ENCODE measurements at places on chromosomes 1 and 21.
A peak's percentile ranks its signal among the peaks of the same experiment; 100 is the strongest.

DNA sequence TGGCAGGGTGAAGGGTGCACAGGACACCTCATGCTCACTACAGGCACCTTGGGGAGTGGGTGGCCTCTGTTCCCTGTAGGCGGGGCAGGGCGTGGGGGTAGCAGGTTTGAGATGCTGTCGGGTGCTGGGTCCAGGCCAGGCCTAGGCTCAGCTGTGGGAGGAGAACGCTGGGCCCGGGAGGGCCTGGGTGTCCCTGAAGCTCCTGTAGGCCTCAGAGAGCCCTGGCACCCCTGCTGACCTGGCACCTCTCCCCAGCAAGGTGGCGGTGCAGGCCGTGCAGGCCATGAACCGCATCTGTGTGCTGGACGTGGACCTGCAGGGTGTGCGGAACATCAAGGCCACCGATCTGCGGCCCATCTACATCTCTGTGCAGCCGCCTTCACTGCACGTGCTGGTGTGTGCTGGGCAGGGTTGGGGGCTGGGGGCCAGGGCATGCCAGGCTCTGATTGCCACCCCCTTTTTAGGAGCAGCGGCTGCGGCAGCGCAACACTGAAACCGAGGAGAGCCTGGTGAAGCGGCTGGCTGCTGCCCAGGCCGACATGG is 2.5 kb upstream of the GJC2 start:
- DNase-seq: no peak

DNA sequence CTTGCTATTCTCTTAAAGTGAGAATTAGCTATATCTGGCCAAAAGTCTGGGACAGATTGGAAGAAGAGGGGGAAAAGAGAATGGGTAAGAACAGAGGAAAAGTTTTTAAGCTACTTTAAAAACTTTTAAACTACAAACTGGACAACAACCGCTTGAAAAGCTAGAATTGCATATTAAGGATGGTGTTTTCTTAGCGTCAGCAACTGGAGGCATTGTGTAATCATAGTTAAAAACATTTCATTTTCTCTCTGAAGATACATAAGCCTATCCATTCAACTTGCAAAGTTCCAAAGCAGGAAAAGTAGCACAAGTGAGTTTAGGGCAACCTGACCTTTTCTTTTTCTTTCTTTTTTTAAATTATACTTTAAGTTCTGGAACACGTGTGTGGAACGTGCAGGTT is 10.9 kb downstream of the PBX1 start:
- DNase-seq: no peak

- no peak for DNase-seq
These were observed 45.1 kb downstream of the LUZP1 start for GRCh38 chr1:23123528-23123927.

- no peak for DNase-seq
These were observed 2112.9 kb downstream of the NCAM2 start for GRCh38 chr21:23111070-23111600.

DNA sequence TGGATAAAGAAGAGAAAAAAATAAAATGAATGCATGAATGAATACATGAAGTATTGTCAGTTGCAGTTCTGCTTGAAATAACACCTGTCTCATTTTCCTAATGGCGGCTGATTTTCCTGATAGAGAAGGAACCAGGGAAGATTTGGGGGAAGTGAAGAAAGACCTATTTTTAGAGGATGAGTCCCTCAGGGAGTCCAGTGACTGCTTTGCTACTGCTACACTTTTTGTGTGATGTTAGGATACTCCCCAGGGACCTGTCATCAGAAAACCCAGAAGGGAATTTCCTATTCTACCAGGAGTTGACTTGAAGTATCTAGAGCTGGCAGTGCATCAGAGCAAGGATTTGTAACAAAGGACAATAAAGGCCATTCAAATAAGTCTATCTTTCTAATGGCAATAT is 114.8 kb downstream of the MAB21L3 start:
- no peak for DNase-seq

DNA sequence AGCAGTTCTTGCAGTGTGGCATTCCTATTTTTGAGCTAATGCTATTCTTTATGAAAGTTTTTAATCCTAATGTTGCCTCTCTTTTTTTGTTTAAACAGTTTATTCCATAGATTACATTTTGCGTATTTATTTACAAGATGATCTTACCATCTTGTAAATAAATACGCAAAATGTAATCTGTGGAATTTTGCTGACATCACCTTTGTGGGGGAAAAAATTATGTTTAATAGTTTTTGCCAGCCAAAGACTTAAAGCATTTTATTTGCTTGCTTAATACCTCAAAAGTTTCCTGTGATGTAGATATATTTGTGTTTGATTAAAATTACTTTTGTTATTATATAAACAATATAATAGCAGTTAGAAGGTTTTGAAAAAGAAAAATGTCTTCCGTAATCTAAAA is 15.3 kb downstream of the CDC7 start:
- DNase-seq: no peak

DNA sequence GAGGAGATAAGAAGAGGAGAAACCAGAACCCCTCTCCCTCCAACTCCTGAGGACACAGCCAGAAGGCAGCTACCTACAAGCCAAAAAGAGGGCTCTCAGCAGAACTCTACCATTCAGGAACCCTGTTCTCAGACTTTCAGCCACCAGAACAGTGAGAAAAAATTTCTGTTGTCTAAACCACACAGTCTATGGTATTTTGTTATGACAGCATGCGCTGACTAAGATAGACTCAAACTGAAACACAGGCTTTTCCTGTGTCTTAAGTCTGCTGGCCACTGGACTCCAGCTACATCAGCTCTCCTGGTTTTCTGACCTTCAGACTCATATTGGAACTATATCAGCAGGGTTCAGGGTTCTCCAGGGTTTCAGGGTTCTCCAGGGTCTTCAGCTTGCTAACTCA is 126.5 kb upstream of the TNFSF4 start:
- peak; percentile 61 for DNase-seq

DNA sequence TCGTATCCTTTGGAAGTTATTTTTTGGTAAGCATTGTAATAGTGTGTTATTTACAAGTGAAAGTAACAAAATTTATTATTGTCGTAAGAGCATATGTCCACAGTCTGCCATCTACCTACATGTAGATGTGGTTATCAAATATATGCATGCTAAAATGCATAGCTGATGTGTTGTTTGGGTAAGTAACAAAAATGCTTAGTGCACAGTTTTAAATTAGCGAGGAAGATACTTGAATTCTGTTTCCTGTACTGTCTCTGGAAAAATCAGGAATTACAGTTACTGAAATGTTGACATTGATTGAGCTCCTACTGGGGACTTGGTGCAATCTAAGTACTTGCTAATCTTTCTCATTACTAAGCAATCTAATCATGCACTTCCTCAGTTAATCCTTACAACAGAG is 14.3 kb downstream of the WDR64 start:
- DNase-seq: no peak

DNA sequence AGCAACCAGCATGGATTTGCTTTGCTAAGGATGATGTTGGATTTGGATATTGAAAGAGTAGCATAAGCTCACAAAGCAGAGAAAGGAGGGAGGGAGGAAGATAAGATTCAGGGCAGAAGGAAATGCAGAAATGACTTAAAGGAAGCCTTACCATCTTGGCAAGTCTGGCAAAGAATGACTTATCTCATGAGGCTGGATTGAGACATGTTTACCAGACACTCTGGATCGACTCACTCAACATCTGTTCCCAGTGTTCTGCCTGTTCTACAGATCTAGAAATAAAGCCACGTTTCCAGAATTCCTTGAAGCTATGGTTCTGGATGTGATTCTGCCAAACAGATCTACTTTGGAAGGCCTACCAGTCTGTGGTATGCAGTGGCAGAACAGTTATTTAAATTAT is 38.8 kb upstream of the CTBS start:
- DNase-seq: no peak

- DNase-seq: no peak
These were observed 275.8 kb downstream of the VAV3 start for GRCh38 chr1:107689159-107689558.

DNA sequence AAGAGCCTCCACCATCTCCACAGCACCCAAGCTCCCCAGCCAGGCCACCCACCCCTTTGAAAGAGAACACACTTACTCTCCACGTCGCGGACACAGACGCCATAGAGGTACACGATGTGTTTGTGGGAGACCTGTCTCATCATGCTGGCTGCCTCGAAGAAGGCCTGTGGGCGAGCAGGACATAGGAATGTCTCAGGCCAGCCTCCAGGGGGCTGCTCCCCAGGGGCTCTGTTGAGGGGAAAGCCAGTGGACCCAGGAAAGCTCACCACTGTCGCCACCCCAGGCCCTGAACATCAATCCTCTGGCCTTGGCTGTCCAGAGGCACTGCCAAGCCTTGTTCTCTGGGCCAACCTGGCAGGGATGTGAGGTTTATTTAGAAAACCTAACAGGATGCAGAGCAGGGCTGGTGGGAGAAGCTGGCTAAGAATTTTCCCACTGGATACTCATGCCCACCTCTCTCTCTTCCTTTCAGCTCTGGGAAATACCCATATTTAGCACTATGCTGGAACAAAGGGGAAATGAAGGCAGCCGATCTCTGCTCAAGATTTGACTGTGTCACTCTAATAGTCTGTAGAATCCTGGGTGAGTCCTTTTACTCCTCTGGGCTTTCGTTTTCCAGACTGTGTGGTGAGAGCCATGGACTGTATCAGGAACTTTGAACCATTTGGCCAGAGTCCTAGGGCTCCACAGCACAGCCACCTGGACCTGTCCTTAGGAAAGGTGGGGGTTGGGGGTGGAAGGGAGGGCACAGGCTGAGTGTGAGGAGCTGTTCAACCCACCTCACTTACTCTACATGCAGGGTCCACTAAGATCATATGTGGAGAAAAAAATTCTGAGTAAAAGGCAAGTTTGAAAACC is 101.9 kb downstream of the RAVER2 start:
- no peak for DNase-seq

- no peak for DNase-seq
These were observed 300.3 kb downstream of the DSCAM start for GRCh38 chr21:40546647-40547046.

GRCh38 chr1:15950302-15950701 is 25.6 kb downstream of the ZBTB17 start:
- no peak for DNase-seq

DNA sequence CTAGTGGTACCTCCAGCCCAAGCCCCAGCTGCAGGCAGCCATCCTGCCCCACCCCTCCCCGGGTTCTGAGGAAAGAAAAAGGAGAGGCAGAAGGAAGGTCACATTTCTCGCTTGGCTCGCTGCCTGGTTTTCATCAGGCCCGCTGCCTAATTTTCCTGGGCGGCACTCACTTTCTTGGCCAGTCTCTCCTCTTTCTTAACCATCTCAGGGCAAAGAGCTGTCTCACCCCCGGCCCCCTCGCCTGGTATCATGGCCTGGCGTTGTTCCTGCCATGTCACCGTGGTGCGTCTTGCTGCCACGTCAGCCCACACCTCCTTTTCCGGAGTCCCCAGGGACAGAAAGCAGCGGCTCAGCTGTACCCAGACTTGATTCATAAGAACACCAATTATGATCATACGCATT is 26.6 kb upstream of the CASZ1 start:
- DNase-seq: no peak

DNA sequence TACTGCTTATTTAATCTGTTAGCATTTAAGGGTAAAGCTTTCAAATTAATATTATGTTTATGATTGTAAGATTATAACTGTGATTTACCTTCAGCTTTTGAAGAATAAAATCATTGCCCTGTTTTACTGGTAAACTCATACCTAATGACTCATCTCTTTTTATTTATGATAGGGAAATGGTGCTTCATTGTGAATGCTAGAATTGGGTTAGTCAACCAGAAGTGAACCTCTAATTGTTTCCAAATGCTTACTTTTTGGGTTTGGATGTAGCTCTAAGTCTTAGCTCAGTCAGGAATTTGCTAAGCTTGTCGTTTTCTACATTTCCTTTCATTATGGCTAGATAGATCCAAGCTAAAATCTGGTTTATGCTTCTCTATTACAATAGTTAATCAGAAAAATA is 59.4 kb downstream of the SLC30A7 start:
- DNase-seq: no peak

- DNase-seq: no peak
These were observed 34.7 kb downstream of the AGT start for GRCh38 chr1:230679192-230679591.

GRCh38 chr1:19448491-19449439 is 36.6 kb downstream of the CAPZB start:
- no peak for DNase-seq

DNA sequence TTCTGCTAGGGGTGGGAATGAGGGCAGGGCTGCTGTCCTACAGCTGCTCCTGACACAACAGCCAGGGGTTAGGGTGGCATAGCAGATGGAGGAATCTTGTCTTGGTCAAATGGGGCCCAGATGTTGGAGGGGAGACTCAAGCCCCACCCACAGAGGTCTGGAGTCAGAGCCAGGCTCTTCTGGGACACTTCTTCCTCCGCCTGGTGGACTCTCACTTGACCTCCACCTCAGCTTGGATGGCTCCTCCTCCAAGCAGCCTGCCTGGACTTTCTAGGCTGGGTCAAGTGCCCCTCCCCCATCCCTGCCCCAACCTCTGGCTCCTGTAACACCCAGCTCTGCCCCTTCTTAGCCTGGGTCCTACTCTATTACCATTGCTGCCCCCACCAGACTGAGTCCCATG is 35.5 kb downstream of the EPHA2 start:
- no peak for DNase-seq

DNA sequence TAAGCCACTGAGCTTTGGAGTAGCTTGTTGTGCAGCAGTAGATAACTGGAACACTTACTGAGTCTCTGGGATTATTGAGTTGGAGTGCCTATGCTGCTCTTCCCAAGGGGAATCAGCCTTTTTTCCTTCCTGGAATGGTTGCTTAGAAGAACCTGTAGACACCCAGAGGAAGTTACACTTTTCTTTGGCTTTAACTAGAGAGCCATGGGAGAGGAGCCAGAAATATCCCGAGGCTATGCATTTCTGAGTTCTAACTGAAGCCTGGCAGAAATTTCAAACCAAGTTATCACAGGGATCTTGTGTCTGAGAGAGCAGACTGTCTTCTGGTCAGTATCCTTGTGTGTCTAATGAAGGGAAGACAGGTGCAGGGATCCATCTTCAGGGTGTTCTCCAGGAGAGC is 28.3 kb downstream of the LAMC1 start:
- no peak for DNase-seq

DNA sequence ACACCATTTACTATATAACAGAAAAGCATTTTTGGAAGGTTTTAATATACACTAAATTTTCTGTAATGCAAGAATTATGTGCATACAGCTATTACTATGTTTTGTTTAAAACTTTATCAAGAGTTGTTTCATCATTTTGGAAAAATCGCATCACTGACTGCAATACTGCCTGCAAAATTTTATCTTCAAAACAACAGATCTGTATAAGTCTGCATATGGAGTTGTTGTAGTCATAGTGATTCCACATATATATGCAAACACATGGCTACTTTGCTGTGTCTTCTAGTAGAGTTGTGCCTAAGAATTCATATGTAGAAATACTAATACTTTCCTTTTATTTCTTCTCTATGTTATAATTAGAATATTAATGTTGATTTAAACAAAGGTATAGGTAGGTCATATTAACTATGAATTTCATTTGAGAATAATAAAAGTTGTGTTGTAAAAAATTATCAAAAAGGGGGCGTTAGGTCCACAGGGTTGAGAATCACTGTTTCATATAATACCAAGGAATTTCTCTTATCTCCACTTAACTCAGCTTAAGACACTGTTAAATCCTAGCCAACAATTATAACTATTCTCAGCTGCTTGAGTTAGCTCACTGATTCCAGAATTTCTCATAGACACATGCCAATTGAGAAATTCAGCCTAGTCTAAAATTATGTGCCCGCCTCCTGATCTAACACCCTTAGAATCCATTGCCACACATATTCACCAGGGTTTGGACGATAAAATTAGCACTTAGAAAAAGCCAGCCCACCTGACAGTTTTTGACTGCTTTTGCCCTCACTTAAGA is 22.9 kb upstream of the LAMC1 start:
- no peak for DNase-seq
